ENCODE measurements at places on chromosomes 7 and 10. TPM values are rescaled to one million over a fixed set of nuclear protein-coding genes. Genes with fewer than 3 reads are reported as not detected.

The CCDC172 gene
- not detected for total RNA-seq

DNA sequence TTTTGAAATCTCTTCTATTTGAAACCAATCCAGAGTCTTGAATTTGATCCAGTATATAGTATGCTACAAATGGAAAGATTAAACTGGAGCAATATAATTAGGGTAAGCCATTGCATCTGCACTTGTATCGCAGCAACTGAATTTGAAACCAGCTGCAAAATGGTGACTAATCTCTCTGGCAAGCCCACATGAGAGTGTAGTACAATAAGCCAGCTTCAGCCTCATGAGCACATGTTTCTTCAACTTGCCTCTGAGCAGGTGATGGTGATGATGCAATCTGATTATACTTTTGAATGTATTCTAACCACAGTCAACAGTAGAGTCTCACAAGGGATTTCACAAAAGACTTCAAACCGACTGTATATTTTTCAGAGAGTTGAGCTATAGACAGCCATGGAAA, 829 bp upstream of the RPA3 start:
- DNase-seq: no peak

The GNAT3 gene
- not detected for total RNA-seq

GRCh38 chr10:69278446-69278963, at the start of gene HK1:
TSS of gene HK1 (plus strand) at chr10:69278496.
- DNase-seq: no peak

- no peak for DNase-seq
These were observed 25.4 kb downstream of the RPP38 start for GRCh38 chr10:15122477-15123030.

GRCh38 chr7:5703572-5704533, 77.6 kb downstream of the RNF216 start:
- no peak for DNase-seq

The TSPAN33 gene
- total RNA-seq: 8.1 TPM

DNA sequence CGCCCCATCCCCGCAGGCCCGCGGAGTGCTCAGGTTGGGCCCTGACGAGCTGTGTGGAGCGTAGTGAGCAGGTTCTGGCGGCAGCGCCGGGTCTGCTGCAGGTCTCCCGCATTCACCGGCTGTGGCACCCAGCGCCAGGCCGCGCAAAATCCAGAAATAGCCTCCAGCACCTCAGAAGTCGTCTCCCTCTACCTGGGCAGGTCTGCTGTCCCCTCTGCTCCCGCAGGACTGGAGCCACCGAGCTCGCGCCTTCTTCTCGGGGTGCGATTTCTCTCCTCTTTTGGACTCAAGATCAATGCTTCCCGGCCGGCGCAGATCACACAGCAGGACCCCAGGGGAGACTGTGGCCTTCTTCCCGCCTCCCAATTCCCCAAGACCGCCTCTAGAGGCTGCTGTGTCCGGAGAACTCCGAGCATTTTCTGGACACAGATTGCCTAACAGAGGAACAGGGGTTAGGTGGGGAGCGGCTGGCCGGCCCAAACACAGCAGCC, 8.4 kb downstream of the TLX1 start:
- DNase-seq: no peak

- no peak for DNase-seq
These were observed 335.7 kb downstream of the PHTF2 start for GRCh38 chr7:78134256-78134655.

DNA sequence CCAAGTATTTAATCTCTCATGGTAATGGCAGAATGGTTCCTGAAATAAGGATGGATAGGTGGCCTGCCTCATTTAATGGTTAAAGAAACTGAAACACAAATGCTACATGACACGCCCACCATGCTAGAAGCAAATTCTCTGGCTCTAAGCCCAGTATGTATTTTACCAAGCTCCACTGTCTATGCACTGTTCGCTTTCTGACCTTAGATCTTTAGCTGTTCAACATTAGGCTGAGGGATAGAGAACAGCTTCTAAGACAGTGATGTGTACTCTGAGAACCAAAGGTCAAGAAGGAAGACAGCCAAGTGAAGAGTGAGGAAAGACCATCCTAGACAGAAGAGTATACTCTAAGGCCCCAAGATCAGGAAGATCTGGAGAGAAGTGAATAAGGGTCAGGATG, 26.6 kb downstream of the FAM3C start:
- DNase-seq: no peak

GRCh38 chr10:63735305-63735704, 214.1 kb downstream of the REEP3 start:
- no peak for DNase-seq

The CYP3A7 gene
- total RNA-seq: not detected

DNA sequence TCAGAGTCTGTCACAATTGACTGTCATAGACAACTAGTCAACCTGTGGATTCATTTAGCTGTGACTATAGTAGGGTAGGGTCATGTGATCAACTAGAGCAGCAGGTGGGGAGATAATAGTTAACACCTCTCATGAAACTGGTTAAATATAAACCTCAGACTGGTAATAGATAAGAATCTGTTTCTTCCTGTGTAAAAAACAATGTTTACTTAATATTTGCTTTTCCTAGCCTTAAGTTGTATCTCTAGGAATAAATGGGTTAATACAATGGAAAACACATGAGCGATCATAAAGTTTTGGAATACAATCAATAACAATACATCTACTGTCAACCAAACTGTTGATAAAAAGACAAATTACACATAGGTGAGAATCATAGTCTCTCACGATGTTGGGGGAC, 43.4 kb upstream of the ITGB8 start:
- DNase-seq: no peak

DNA sequence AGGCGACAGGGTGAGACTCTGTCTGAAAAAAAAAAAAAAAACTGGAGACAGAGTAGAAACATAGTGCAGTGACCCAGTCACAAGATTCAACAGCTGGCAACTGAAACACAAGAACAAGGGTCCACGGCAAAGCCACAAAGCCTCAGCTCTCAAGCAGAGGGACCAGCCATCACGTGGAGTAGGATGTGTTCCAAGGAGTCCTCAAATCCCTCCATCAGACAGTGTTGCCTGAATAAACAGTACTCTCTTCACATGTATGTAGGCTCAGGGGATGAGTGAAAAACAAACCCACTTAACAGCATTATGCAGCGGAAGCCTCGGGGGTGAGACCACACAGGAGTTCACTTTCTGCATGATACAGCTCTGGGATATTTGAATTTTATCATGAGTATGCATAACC, 62.0 kb downstream of the SLIT1 start:
- no peak for DNase-seq

The TMEM236 gene
- total RNA-seq: not detected

The CUL2 gene
- total RNA-seq: 9.7 TPM

DNA sequence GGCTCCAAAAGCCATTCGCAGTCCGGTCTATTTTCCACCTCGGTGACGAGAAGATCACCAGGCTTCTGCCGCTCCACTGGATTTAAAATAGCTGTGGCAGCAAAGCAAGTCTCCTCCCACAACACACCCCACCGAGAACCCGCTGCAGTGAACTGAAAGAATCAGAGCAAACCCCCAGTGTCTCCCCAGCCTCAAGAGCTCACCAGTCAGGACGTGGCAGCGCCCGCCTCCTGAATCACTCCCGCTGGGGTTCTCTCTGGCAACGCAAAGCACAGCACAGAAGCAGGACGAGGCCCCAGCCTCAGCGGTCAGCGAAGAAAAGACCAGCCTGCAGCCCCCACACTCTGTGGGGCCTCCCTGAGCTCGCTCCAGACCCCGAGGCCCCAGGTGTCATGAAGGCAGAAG, 126.1 kb upstream of the PPP2R2D start:
- no peak for DNase-seq

DNA sequence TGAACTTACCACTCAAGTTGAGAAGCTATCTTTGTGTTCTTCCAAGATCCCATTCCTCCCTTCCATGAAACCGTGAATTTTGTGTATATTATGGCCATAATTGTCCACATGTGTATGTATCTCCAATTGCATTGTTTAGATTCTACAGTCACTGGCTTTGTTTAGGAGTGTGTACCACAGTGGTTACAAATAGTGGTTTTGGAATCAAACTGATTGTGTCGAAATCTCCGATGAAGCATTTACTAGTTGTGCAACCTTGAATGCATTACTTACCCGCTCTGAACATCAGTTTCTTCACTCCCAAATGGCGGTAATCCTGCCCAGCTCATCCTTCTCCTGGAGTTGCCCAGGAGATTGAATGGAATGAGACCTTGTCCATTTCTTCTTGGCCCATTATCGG, 145.0 kb upstream of the ZNF32 start:
- DNase-seq: no peak

DNA sequence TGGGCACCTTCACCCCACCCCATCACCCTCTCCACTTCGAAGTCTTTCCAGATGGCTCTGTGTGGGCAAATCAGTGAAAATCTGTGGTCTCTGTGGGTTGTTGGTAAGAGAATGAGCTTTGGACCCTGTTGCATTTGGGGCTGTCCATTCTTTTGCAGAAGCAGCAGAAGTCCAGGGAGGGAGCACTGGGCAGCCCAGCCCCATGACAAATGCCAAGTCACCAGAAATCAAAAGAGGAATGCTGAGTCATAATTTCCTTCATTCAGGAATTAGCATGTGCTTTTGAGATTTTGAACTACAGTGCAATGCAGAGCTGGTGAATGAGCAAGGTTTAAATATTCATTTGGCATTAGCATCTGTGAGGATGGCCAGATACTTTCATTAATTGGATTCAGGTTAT, 556.2 kb downstream of the LRMDA start:
- DNase-seq: no peak

The MYL10 gene
- not detected for total RNA-seq

- no peak for DNase-seq
These were observed 38.6 kb downstream of the VOPP1 start for GRCh38 chr7:55533729-55534080.

DNA sequence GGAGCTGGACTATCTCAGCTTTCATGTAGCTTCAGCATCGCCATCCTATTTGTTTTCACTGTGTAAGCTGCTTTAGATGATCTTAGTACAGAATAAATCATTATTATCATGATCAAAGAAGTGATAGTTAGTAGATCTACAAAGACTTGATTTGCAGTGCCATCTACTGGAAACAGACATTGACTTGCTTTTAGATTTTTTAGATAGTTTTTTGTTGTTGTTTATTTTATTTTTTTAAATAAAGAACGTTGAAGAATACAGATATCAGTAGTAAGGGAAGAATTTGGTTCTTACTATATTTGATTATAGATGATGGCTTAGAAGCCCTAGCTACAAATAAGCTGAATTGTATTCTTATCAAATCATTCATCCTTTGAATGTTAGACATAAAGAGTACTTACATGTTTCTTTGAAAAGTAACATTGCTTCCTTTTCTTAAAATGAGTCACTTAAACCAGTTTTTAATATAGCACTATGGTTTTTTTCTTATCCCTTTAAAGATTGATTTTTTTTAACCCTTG, 6.3 kb upstream of the SFMBT2 start:
- DNase-seq: no peak

DNA sequence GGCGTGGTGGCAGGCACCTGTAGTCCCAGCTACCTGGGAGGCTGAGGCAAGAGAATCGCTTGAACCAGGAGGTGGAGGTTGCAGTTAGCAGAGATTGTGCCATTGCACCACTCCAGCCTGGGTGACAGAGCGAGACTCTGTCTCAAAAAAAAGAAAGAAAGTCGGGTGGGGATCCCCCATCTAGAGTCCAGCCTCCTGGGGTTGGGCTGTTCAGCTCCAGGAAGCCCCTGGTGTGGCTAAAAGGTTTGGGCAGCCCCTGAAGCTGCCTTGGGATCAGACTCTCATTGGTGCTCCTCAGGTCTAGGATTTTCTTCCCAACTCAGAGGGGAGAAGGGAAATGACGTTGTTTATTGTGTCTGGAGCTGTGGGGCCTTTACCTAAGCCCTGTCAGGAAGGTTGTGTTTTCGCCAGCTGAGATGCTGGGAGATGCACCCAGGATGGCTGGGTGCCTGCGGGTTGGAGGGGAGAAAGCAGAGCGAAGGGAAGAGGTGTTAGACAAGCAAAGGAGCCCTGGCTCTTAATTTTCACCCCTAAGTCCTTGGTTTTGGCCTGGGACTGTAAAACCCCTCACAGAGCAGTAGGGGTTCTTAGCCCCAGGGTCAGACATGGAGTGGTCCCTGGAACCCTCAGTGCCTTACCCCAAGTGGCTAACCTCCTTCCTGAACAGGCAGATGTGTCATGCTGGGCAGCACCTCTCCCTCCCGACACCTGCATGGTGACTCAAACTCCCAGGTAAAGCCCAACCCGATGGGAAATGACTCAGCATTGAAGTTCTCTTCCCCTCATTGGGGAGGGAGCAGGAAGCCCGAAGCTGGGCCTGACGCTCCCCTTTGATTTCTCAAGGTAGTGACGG, 21.1 kb downstream of the PLAU start:
- DNase-seq: no peak

GRCh38 chr7:30771880-30772425, 736 bp downstream of the MINDY4 start:
- no peak for DNase-seq

The POM121 gene
- 39.8 TPM for total RNA-seq

The METTL27 gene
- total RNA-seq: not detected

- DNase-seq: no peak
These were observed 19.8 kb downstream of the CEP41 start for GRCh38 chr7:130420943-130421578.

- no peak for DNase-seq
These were observed 150.0 kb downstream of the PRKAG2 start for GRCh38 chr7:151726652-151727578.

The FFAR4 gene
- not detected for total RNA-seq

The RBP3 gene
- total RNA-seq: not detected

DNA sequence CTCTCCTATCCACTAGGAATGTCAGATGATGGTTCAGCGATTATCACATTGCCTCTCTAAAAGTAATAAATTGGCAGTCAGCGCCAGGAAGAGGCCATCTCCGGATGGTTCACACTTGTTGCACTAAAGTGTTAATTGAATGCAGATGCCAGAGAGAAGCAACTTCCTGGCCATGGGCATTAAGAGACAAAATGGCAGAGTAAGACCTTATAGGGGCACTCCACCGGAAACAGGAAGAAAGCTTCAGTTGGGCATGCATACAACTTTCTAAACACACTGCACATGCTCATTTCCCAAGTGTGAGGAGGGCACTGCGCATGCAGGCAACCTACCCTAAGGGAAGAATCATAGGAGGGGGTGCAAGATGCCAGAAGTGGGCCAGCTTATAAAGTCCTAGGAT, 71.7 kb upstream of the AUTS2 start:
- DNase-seq: no peak

The LIPJ gene
- not detected for total RNA-seq

- no peak for DNase-seq
These were observed 79.8 kb upstream of the PDE1C start for GRCh38 chr7:32150039-32150438.

DNA sequence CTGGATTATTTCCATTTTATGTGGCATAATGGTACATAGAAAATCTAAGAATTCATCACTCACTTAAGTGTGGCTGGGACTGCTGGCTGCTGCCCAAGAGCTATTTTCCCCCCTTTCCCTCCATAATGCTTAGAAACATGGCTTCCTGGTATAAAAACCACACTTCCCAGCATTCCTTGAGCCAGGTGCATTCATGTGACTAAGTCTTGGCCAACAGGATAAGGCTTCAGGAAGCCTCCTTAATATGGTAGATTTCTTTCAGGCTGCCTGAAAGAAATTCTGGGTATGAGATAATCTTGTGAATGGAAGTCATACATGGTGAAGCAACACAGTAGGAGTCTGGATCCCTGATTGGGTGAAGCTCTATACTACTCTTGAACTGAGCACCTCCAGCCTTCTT, 178.0 kb downstream of the JAZF1 start:
- DNase-seq: no peak

Data from ascending aorta (tissue), 2 donors.